ENCODE measurements at places on chromosomes 11 and 22.

- DNase-seq: no peak
Observed at GRCh38 chr11:19849947-19850593, 137.4 kb downstream of the NAV2 start.

DNA sequence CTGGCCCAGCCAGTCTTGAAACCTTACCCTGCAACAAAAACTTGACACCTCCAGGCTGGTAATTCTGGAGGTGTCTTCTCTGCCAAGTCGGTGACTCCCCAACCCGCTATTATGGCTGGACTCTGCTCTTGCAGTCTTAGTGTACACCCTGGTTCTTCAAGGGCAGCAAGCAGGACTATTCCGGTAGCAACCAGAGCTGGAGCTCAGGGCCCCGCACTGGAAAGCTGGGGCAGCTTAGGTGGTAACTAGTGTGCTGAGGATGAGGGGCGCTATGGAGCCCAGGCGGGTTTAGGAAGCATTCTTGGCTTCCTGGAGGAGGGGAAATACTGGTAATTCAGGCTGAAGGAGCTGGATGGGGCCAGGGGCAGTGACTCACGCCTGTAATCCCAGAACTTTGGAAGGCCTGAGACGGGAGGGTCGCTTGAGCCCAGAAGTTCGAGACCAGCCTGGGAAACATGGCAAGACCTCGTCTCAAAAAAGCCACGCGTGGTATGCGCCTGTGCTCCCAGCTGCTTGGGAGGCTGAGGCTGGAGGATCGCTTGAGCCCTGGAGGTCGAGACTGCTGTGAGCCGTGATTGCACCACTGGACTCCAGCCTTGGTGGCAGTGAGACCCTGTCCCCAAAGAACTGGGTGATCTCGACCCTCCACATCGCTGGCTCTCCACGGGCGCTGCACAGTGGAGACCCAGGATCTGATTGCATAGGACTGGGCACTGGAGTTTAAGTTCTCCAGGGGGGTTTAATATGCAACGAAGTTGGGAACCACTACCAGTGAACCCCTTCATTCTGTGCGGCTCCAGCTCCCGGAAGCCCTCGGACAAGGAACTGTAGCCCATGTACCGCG is 10.6 kb upstream of the AIFM3 start:
- no peak for DNase-seq

- no peak for DNase-seq
Observed at GRCh38 chr11:81033779-81034540, 1593.1 kb upstream of the TENM4 start.

DNA sequence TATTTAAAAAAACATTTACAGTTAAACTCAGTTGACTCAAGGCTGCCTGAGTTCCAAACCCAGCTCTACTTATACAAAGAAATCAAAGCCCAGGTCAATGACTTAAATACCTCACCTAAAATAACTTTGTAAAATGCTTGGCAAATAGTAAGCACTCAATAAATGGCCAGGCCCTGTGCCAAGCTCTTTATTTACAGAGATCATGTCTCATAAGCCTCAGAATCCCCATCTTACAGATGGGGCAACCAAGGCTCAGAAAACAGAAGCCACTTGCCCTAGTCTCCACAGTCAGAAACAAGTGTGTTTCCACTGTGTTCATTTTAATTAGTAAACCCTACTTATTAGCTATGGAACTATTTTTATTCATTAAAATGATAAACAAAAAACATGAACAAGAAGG is 30.5 kb upstream of the TTC28 start:
- DNase-seq: no peak

GRCh38 chr22:39916496-39916895 is 15.6 kb downstream of the GRAP2 start:
- DNase-seq: no peak

GRCh38 chr11:13692172-13692571 is 23.7 kb downstream of the FAR1 start:
- DNase-seq: no peak

- peak; percentile 65 for DNase-seq
Observed at GRCh38 chr11:8810540-8811301, 100.3 kb upstream of the AKIP1 start.

GRCh38 chr11:108221911-108222573 is 396 bp downstream of the NPAT start:
- no peak for DNase-seq

GRCh38 chr11:69333879-69334278 is 39.9 kb downstream of the MYEOV start:
- DNase-seq: no peak

- no peak for DNase-seq
Observed at GRCh38 chr22:31867386-31868153, 76.8 kb upstream of the YWHAH start.

GRCh38 chr11:66044757-66045156 is 4.2 kb downstream of the GAL3ST3 start:
- no peak for DNase-seq

DNA sequence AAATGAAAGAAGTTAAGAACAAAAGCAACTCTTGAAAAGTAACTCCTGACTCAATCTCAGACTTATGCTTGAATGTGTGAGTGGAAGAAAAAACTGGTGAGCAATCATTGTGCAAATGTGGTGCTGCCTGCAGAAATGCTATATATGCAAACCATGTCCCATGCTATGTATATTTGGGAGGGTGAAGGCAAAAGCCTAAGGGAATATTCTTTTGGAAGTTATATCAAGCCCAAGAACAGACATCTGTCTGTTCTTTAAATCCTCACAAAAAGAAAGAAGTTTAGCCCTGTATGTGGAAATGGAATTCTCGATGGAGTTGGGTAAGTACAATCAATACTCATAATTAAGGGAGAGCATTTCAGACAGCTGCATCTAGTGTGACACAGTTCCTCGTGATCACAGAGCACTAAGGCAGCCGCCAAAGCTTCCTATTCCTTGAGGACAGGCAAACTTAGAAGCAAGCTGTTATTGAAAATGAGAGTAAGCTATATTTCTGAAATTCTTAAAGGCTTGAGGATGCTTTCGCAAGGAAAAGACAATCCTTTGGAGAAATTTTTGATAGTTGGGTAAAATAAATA is 406.5 kb upstream of the CHORDC1 start:
- DNase-seq: no peak

GRCh38 chr22:32469799-32470212 is 4.8 kb upstream of the FBXO7 start:
- peak; percentile 71 for DNase-seq

GRCh38 chr11:131671734-131672133 is 301.3 kb downstream of the NTM start:
- no peak for DNase-seq

GRCh38 chr11:1354125-1354938 is 35.4 kb upstream of the BRSK2 start:
- DNase-seq: no peak

DNA sequence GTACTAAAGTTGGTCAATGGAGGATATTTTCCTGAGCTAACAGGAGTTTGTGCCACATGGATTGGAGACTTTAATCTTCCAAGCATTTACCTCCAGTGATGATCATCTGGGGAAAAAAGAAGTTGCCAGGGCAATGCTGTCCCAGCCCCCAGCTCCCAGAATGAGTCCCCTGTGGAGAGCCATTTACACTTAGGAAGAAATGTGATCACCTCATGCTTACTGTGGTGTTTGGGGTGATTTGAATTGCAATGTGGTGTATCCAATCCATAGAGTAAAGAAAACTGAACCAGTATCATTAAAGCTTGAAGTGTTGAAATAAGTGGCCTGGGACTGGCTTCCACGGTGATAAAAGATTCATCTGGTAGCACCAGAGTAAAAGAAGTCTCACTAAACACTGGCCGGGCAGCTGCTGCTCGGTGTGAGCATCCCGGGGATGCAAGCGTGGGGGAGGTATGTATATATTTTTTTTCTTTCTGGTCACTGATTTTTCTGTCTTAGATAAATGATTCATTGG is 117.2 kb upstream of the NTM start:
- no peak for DNase-seq

GRCh38 chr11:36463781-36464180 is 46.3 kb downstream of the TRAF6 start:
- DNase-seq: no peak

DNA sequence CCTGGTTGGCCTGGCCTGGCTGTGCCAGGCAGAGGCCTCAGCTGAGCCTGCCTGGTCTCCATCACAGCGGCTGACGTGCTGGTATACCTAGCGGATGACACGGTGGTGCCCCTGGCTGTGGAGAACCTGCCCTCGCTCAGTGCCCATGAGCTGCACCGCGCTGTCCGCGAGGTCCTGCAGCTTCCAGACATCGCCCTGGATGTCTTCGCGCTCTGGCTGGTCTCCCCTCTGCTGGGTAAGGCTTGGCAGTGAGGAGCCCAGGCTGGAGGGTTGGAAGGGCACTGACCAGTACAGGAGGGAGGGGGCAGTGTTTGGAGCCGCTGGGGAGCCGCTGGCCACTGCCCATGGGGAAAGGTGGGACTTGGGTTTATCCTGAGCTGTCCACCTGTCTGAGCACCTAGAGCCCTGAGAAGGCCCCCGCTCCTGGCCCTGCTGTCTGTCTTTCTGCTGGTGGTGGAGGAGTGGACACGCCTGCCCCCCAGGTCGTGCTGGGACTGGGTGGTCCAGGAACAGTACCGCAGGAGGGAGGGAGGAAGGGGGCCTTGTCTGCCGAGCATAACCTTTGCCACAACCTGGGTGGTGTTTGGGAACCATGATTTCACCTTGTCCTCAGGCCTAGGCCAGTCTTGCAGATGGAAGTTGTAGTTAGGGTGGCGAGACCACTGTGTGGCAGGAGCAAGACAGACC is 3.0 kb downstream of the FRMD8 start:
- no peak for DNase-seq

GRCh38 chr11:75656044-75656727 is 12.7 kb downstream of the MAP6 start:
- no peak for DNase-seq

GRCh38 chr11:62755086-62755615 is 1.2 kb upstream of the ZBTB3 start:
- no peak for DNase-seq

DNA sequence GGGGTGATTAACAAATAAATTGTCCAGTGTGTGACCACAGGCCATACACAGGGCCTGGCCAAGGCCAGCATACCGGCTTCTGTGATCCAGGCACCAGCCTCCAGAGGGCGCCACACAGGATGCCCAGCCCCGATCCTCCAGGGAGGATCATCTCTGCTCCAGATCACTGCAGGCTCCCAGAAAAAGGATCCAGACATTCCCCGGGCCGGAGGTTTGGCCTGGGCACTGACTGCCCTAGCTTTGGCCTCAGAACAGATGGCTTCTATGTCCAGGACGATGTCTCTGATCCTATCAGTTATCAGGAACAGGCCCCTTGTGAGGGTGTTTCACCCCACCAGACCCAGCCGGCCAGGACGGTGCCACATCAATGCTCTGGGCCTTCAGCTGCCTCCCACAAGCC is 74.5 kb upstream of the LMO1 start:
- peak; percentile 60 for DNase-seq

DNA sequence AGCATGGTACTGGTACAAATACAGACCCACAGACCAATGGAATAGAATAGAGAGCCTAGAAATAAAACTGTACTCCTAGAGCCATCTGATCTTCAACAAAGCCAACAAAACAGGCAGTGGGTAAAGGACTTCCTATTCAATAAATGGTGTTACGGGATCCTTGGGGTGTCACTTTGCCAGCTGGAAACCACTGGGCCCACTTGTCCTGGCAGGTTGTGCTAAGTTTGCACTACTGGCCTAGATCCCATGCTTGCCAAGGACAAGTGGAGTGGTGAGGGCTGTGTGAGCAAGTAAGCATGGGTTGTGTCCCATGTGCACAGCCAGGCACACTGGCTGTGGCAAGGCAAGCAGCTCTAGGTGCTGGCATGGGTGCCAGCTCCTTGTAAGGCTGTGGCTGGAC is 8.8 kb upstream of the ISX start:
- no peak for DNase-seq

DNA sequence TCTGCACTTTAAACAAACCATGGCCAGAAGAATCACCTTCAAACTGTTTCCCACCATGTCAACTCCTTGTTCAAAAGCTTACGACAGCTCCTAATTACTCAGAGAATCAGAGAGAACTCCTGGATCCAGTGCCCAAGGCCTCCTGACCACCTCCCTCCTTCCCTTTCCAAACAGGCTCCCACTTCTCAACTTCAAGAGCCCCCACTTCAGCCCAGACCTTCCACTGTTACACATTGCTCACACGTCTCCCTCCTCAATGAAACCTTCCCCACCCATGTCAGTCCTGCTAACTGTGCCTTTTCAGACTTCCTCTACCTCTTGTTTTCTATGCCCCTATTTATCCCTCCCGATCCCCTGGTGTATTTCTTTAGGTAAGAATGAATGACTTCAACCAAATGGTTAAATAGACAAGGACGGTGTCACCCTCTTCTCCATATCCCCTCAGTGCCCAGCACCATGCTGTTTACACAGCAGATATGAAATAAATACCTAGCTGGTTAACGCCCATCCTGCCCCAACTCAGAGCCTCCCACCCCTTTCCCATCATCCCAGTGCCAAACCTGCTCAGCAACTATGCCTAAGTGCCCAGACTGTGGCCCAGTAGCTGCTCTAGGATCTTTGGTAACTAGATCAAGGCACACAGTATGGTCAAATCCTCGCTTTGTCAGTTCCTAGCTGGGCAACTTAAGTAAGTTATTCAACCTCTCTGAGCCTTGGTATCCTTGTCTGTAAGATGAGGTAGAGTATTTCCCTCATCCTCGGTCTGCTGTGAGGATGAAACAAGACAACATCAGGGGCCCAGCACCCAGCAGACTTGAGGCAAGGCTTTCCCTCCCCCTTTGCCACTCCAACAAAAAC is 36.8 kb downstream of the PLEKHA7 start:
- DNase-seq: no peak

GRCh38 chr11:130652671-130653335 is 204.4 kb downstream of the ADAMTS15 start:
- DNase-seq: no peak

DNA sequence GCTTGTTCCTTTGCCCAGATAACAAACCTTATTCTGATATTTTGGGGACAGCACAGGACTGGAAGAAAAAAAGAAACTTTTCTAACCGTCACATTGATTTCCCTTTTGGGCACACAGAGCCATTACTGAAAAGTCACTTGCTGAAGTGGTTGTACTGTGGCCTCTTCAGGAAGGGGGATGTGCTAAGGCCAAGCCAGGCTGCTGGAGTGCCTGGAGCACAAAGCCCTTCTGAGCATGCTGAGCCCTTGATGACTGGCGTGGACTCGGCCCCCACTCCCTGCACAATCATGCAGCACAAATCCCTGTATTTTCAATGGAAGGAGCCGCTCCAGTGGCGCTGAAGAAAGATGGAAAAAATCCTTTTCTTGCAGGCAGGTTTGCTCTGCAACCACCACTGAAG is 164.2 kb downstream of the NTM start:
- no peak for DNase-seq

DNA sequence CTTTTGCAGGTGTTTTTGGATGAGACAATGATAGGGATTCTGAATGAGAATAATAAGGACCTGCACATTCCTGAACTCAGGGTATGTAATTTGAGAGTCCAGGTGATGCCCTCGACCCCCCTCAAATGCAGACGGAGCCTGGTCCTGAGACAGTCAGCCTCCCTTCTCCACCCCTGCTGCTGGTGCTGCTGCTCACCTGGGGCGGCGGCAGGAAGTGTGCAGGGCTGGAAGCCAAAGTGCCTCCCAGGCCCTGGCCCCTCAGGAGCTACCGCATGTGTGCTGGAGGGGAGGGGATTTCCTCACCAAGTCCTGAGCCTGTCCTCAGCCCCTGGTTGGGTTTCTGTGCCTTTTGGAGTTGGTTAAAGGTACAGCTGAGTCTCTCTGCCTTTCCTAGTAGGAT is 19.0 kb upstream of the GLB1L2 start:
- DNase-seq: no peak
